Hematopoietic multipotent progenitor cell treated with erythropoietin and hydrocortisone succinate and interleukin-3 and kit ligand, for 15 days (in vitro differentiated cells): ENCODE measurements at places on chromosomes 2 and 18.
A peak's percentile ranks its signal among the peaks of the same experiment; 100 is the strongest.

DNA sequence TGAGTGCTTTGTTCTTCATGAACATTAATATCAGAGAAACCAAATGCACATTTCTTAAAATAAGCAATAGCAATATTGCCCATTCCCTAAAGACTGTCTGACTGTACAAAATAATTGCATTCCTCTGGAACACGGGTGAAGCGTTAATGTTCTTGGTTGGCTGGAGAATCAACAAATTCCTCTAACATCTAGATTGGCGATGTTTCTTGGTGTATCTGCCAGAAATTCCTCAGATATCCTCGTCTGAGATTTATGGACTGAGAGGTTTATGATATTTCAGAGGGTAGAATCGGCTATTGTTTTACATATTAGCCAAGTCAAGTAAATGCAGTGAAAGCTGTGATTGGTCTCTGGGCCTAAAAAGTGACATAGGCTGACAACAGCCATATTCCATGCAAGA is 27.1 kb upstream of the SPTBN1 start:
- no peak for DNase-seq

DNA sequence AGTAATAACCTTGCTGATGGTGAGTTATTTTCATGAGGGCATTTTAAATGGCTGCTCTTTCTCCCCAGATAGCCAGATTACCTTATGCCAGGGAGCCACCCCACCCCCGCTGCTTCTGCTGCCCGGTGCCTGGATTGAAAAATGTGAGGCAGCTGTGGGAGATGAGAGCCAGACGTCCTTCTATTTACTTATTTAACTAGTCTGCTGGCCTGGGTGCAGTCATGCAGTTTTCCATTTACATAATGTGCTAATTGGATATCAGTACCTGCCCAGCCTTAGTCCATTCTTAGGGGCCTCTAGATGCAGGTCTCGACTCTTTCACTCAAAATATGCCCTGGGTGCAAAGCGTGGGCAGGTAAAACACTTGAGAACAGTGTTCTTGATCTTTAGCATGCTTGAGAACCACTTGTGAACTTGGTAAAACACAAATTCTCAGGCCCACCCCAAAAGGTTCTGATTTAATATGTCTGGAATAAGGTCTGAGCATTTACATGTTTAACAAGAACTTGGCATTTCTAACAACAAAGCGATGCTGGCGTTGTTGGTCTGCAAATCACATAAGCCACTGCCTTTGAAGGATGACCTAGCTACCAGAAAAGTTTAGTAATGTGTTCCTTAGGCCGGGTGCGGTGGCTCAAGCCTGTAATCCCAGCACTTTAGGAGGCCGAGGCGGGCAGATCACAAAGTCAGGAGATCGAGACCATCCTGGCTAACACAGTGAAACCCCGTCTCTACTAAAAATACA is 154.3 kb downstream of the NRP2 start:
- no peak for DNase-seq

DNA sequence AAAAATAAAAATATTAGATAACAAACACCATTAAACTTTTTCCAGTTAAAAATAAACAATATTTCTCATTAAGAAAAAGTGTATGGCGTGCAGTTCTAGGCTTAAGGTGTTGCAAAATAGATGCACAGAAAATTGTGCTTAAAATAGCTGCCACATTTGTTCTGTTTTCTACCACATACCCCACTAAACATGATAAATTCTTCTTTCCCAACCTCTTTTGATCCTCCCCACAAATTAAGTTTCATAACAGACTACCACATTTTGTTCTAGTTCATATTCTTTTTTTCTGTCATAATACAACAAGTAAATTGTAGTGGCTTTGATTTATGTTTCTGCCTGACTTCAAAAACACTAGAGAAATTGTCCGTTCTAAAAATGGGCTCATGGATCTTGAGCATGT is 64.5 kb downstream of the ARHGAP28 start:
- no peak for DNase-seq

GRCh38 chr18:79961527-79962291 is 2.7 kb upstream of the HSBP1L1 start:
- DNase-seq = peak; percentile 56

- DNase-seq = no peak
Observed at GRCh38 chr2:138110453-138111083, 146.3 kb downstream of the HNMT start.

- no peak for DNase-seq
Observed at GRCh38 chr2:172456002-172456401, 28.6 kb downstream of the ITGA6 start.

DNA sequence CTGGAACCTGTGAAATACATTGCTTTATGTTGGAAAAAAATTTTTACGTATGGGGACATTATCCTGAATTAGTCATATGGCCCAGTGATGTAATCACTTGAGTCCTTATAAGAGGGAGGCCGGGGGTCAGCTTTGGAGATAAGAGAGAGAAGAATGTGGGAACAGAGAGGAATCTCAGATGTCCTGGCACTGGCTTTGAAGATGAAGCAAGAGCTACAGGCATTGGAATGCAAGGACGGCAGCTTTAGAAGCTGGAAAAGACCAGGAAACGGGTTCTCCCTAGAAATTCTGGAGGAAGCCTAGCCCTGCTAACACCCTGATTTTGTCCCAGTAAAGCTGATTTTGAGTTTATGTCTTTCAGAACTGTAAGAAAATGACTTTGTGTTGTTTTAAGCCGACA is 1129.9 kb upstream of the GYPC start:
- no peak for DNase-seq

- DNase-seq = no peak
Observed at GRCh38 chr2:65402323-65402722, 30.1 kb downstream of the SPRED2 start.

DNA sequence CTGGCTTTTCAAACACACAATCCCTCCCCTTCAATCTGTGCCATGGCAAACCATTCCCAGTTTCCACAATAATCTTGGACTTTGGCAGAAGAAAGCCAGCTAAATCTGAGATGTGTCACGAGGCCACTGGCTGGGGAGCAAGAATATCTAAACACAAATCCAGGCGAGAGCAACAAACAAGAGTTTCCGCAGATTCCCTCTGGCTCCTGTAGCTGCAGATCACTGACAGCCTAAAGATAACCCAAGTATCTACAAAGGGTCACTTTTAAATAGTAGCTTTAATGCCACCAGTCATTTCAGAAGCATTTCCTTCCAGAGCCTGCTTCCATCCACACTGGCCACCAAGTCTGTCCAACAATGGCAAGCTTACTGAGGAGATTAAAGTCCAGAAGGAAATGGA is 86.9 kb downstream of the ACVR1 start:
- no peak for DNase-seq

GRCh38 chr2:203612246-203612645 is 77.1 kb upstream of the RAPH1 start:
- no peak for DNase-seq

DNA sequence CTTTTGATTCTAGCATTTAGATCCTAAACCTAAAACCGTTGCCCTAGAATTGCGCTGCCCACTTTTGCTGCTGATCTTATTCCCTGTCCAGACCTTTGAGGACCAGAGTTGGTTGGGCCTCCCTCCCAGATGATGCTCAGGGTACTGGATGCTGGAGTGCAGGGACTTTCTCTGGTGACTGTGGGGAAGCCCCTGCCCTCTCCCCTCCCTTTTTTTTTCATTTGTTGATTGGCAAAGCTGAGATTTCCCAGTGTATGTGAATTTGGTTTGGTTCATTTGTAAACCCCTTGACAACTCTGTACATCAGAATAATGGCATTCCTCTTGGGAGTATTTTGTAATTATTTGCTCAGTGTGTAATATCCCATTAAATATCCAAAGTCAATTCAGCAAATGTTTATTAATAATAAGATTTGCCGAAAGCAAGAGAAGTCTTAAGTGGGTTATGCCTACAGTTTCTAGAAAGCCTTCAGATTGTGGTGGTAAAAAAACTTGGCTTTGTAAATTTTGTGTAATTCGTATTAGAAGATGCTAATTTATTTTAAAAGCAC is 28.3 kb downstream of the RAB31 start:
- no peak for DNase-seq

DNA sequence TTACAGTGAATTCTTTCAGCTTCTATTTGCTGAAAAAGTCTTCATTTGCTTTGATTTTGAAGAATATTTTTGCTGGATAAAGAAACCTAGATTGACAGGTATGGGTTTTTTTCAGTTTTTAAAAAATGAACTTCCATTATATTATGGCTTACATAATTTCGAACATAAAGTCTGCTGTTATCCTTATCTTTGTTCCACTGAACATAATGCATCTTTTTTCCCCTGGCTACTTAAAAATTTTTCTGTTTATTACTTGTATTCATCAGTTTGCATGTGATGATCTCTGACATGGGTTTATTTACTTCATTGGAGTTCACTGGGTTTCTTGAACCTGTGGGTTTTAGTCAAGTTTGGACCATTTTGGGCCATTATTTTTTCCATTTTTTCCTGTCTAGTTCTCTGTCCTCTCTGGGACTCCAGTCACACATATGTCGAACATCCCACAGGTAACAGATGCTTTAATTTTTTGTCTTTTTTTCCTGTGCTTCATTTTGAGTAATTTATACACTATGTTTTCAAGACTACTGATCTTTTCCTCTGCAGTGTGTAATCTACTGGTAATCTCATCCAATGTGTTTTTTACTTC is 33.1 kb downstream of the SEC11C start:
- no peak for DNase-seq

DNA sequence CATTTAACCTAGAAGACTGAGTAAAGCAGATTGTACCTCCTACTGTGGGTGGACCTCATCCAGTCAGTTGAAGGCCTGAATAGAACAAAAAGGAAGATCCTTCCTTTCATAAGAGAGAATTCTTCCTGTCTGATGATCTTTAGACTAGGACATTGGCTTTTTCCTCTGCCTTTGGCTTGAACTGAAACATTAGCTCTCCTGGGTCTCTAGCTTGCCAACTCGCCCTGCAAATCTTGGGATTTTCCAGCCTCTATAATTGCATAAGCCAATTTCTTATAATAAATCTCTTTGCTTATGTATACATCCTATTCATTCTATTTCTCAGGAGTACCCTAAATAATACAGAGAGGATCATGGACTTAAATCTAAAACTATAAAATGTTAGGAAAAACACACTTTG is 6.2 kb upstream of the KDSR start:
- DNase-seq = no peak

- DNase-seq = no peak
Observed at GRCh38 chr18:62279561-62279960, 45.5 kb upstream of the TNFRSF11A start.

DNA sequence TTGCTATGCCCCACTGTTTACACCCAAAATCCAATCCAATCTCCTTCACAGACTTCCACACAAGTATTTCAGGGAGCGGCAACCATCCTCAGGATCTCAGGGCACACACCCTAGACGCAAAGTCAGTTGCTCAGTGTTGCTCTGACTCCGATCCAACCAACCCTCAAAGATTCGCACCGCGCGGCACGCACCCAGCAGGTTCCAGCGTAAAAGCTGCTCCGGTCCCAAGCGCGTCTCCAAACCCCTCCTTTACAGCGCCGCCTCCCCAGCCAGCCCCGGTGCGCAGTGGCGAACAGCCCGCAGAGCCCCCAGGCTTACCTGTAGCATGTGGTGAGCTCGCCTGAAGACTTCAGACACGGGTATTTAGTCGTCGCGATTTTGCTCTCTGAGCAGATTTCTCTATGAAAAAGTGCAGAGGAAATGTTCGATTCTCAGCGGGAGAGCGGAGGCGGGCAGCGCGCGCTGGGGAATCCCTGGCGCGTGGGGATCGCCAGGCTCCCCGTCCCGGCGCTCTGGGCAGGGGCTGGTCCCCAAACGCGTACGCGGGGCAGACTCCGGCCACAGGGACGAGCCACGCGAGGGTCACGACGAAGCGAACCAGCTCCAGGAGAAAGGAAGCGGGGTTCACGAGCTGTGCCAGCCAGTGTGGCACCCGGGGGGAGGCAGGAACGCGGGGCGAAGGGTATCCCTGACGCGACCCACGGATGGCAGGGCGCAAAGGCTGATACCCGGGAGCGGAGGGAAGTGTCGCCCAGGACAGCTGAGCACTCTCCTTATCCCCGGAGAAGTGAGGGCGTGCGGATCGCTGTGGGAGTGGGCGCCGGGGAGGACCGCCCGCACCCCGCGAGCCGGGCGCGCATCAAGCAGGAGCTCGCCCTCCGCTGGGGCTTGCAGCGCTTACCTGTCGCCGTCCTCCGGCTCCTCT is 650 bp downstream of the CCBE1 start:
- no peak for DNase-seq

- DNase-seq = no peak
Observed at GRCh38 chr2:158701101-158701500, 94.0 kb upstream of the DAPL1 start.

DNA sequence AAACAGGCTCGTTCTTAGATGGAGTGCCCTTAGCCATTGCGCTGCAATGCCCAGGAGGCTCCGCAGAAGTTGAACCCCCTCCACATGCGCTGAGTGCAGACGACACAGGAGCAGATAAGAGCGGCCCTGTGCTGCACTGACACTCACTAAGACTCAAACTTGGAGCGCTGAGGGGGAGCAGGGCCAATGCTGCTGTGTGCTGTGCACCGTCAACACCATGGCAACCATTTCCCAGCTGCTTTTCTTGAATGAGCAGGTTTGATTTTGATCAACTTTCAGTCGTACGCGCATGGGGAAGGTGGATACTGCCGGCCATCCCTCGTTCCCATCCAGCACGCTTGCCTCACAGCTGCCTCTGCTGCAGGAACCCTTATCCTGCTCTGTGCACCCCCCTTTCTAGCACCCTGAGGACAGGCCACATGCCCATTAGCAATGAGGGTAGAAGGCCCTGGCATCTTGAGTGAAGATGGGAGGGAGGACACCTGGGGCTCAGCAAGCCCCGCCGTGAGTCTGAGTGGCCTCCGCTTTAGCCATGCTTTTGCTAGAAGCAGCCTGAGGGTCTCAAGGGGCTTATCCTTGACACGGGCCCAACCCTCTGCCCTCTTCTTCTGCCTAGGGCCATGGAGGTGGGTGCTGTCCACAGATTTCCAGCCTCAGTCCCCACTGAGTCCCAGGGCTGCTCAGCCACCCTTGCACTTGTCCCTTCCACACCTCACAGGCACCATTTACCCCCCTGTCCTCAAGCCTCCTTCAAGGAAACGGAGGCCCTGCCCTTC is 271.9 kb downstream of the PHLPP1 start:
- no peak for DNase-seq

DNA sequence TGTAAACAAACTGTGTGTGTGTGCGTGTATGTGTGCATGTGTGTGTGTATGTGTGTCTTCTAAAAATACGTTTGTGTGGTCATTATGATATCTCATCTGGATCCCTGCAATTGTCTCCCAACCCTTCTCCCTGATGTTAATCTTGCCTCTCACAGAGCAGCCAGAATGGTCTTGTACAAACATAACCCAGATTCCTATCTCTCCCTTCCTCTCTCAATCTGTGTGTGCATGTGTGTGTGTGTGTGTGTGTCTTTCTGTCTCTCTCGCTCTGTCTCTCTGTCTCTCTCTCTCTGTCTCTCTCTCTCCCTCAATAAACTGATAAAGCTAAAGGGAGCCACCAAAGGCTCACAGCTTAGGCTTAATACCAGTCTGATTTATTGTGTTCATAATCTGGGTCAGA is 210.8 kb downstream of the PAX3 start:
- DNase-seq = no peak
